ENCODE measurements at places on chromosomes 7 and 10. TPM values are rescaled to one million over a fixed set of nuclear protein-coding genes. Genes with fewer than 3 reads are reported as not detected.

DNA sequence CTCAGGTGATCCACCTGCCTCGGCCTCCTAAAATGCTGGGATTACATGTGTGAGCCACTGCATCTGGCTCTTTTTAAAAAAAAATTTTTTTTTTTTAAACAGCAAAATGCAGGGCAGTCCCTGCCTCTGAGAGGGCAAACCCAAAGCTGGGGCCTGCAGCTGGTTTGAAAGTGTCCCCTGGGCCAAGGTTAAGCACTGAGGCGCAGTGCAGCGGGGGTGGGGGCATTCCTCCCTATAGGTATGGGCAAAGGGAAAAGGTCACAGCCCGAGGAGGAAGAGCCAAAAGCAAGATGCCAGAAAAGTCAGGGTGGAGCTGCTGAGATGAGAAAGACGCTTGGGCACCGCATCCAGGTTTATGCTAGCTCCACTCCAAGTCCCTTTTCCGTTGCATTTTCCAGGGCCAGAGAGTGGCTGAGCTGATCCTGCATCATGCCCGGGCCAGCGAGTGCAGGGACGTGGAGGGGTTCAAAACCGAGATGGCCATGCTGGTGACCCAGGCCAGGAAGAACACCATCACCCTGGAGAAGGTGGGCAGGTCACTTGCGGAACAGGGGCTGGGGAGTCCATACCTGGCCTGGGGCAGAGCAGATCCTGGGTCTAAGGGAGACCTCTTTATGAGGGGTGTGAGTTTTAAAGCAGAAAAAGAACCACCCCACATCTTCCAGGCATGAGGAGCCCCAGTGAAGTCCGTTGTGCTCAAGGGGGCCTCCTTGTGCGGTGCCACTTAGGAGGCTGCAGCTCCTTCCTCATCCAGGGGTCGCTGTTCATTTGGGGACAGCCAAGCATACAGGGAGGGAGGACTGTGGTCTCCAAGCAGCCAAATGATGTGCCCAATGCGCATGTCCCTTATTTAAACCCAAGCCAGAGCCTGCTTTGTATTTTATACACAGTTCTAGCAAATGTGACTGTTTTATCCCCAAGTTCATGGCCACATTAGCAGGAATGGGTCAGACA lies 7.0 kb upstream of the NDUFB2 start:
- peak; percentile 46 for DNase-seq

- DNase-seq = no peak
These were observed 225.1 kb upstream of the YAE1 start for GRCh38 chr7:39341083-39341482.

DNA sequence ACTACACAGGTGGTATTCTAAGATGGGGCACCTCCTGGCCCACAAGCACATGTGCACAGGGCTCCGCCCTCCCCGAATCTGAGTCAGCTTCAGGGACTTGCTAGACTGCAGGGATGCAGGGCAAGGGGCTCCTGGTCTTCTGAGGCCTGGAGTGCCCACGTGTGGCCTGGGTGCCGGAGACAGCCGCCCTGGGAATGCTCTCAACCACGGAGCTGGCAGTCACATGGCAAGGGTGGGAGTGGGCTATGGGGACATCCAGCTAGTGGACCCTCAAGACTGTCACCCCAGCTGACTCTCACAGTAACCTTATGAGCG lies 42.7 kb downstream of the CFAP46 start:
- peak; percentile 41 for DNase-seq

DNA sequence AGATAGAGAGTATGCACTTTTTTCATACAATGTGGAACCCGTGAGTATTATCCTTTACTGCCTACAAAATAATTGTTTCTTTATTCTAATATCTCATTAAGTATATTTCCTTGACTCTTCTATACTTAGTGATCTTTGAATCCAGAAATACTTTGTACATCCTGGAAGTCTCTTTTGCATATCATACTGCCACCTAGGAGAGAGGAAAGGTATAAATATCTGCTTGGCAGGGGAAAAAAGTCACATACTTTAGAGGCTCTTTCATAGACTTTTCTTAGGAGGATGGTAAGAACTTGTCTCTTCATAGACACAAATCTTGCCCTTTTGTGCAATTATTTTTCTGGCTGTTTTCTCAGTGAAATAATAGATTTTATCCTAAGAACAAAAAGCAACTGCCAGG lies 436.0 kb downstream of the PAXIP1 start:
- no peak for DNase-seq

GRCh38 chr7:25669961-25670841 lies 441.9 kb upstream of the NPVF start:
- peak; percentile 83 for DNase-seq

DNA sequence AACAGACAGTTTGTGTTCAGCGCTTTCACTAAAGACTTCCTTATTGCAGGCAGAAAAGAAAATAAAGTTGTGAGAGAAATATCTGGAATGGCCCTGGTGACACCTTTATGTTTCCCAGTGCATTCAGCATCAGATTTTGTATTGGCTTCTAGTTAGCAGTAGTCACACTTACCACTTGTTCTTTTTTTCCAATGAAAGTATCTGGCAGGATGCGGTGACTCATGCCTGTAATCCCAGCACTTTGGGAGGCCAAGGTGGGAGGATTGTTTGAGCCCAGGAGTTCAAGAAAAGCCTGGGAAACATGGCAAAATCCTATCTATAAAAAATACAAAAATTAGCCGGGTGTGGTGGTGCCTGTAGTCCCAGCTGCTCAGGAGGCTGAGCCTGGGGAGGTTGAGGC lies 649.6 kb downstream of the LRMDA start:
- no peak for DNase-seq

- no peak for DNase-seq
These were observed at the start of gene SLC16A12 for GRCh38 chr10:89535171-89536012. TSS of gene SLC16A12 (minus strand) at chr10:89535594. CDS start at chr10:89462578, 73,016 bp downstream.

GRCh38 chr10:78915190-78915518 lies 153.6 kb upstream of the ZMIZ1 start:
- DNase-seq = no peak

- no peak for DNase-seq
These were observed 35.2 kb downstream of the USP6NL start for GRCh38 chr10:11576092-11576809.

DNA sequence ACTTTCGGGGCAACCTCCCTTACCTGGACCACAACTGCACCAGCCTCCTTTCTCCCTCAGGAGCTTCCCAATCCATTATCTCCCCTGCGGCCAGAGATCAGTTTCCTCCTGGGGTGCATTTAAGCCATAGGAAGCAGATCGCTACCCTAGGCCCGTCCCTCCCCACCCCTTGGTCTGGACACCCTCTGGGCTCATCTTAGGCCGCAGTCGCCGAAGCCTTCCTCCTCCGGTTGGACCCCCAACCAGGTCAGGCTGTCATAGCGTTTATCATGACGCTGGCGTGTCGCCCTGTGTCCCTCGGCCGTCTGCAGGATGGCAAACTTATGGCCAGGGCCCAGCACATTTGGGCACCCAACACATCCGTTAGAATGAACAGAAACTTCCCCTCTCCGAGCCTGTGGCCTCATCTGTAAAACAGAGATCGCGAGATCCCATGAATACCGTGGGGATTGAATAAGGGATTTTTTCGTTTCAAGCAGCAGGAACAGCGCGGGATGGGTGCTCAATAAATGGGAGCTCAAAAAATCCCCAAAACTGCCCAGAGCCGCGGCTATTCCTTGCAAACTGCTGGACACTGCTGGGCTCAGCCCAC lies 669 bp upstream of the AP5Z1 start:
- DNase-seq = no peak

GRCh38 chr7:21730399-21730798 lies 187.6 kb downstream of the DNAH11 start:
- DNase-seq = no peak

DNA sequence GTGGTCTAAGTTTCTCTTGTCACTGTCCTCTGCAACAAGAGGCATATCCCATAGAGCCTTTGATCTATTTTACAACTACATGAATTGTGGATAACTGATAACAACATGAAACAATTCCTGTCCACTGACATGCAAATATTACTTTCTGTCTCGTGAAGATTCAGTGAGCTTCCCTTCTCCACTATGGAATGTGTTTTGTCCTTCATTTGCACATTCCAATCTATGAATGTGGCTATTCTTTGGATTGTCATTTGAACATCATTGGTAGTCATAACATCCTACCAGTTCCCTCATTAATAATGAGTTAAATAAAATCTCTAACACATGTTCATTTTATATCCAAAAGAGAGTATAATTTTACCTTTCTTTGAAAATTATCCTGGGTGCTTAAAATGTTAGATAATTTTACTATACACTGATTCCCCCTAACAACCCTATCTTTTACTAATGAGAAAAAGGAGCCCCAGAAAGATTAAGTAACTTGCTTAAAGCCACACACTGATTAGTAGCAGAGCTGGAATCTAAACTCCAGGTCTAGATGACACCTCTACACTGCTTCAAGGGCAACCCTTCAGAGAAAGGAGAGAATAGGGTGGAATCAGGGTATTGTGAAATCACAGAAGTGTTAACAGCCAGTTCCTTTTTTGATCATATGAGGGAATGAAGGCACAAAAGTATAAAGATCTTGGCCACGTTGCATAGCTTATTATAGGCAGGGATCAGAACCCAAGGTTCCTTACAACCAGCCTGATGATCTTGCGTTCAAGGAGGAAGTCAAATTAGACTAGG lies 39.1 kb downstream of the PDE1C start:
- DNase-seq = no peak

- DNase-seq = no peak
These were observed 38.0 kb upstream of the INSYN2A start for GRCh38 chr10:127234306-127234800.

- no peak for DNase-seq
These were observed 288.7 kb downstream of the SDK1 start for GRCh38 chr7:3589752-3590151.

CEP55 gene
- total RNA-seq = not detected

HOGA1 gene
- not detected for total RNA-seq

FKBP9 gene
- 161 TPM for total RNA-seq

All from sigmoid colon (tissue), 7 donors.